ENCODE measurements at places on chromosomes 5 and 9.

GRCh38 chr9:72554221-72554641 lies 32.8 kb downstream of the TMC1 start:
- no peak for DNase-seq

- DNase-seq: no peak
These were observed 15.3 kb upstream of the F2RL2 start for GRCh38 chr5:76638479-76638878.

DNA sequence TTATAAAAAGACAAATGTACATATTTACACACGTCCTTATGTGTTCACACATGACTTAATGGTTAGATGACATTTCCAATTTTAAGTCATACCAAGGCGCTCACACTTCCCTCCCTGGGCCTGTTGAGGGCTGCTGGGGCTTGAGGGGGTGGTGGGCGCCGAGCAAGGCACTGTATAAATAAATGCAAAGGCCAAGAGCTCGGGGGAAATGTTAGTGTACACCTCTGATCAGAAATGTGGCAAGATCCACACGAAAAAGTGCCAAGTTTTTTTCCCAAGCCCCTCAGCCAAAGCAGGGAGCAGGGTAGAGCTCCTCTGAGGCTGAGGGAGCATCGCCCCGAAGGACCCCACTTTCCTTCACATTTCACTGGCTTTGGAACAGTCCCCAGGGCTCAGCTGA lies 7.5 kb downstream of the IRF1 start:
- DNase-seq: no peak

DNA sequence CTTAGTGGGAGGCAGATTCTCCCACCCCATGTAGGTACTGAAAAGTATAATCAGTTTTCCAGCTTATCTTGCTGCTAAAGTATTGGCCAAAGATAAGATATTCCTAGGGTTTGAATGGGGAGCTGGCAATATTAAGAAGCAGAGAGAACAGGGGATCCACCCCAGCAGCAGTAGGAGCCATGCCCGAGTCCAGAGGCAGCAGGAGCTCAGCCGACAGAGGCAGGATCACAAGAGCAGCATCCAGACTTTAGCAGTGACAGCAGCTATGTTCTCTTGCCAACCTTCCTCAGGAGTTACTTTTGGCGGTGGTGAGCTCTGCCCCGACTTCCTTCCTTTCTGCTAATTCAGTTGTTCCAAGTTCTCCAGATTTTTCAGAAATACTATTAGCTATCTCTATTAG lies 224.5 kb downstream of the GADD45G start:
- DNase-seq: no peak

DNA sequence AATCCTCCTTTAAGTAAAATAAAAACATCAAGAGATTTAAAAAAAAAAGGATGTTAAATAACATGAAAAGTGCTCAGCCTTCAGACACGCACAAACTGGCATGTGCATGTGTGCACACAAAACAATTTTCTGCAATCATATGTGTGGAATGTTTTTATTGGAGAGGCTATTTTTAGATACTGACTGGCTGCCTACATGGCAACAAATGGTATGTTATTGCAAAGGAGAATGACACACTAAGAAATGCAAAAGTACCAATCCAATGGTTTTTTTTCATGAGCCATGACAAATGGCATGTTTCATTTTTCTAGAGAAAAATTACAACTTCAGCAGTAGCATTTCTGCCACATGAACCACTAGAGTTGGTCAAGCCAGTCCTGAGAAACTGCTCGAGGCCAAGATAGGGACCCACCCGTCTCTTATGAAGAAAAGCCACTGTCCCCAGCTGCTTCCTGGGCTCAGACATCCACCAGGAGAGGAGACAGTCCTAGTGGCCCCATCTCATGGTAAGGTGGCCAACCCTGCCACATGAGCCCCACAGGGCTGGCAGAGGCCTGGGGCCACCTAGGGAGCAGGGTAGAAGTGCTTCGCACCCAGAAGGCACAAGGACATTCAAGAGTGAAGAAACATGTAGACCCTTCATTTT lies 116.4 kb downstream of the MYO10 start:
- no peak for DNase-seq

All from CD4-positive, alpha-beta memory T cell (primary cell).